Inflammatory macrophage treated with lipopolysaccharide for 1 hour (primary cell): ENCODE measurements at places on chromosomes 11 and 22.

DNA sequence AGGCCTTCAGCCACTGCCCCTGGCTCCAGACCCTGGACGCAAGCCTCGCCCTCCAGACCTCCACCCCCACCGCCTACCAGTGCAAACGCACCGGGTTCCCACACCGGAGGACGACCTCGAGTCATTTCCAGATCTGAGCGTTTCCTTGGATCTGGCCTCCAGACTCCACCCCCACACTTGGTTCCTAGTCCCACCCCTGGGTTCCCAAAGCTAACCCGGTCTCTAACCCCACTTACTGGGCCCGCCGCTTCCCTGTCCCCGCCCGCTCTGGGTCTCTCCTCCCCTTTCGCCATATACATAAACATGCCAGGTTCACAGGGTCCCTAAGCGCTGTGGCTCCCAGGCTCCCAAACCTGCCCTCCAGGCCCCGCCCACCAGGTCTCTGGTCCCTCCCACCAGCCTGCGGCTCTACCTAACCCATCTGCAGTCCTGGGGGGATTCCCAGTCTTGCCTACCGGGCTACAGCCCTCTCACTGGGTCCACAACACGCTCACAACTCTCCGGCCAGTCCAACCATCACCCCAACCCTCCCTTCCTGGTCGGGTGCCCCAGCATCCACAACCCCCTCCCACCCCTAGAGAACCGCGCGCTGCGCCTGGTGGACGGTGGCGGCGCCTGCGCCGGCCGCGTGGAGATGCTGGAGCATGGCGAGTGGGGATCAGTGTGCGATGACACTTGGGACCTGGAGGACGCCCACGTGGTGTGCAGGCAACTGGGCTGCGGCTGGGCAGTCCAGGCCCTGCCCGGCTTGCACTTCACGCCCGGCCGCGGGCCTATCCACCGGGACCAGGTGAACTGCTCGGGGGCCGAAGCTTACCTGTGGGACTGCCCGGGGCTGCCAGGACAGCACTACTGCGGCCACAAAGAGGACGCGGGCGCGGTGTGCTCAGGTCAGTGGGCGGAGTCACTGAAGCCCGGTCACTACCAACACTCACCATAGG, 36.7 kb downstream of the CD6 start:
- DNase-seq: no peak

- DNase-seq: no peak
Measured at GRCh38 chr11:11349106-11349825, 3.8 kb downstream of the CSNK2A3 start.

GRCh38 chr22:45603619-45604018, 68.0 kb upstream of the ATXN10 start:
- no peak for DNase-seq

GRCh38 chr11:86370922-86371594, 3.6 kb upstream of the CCDC81 start:
- DNase-seq: peak; percentile 12

GRCh38 chr11:17479284-17480214, 2.9 kb upstream of the ABCC8 start:
- DNase-seq: peak; percentile 9

DNA sequence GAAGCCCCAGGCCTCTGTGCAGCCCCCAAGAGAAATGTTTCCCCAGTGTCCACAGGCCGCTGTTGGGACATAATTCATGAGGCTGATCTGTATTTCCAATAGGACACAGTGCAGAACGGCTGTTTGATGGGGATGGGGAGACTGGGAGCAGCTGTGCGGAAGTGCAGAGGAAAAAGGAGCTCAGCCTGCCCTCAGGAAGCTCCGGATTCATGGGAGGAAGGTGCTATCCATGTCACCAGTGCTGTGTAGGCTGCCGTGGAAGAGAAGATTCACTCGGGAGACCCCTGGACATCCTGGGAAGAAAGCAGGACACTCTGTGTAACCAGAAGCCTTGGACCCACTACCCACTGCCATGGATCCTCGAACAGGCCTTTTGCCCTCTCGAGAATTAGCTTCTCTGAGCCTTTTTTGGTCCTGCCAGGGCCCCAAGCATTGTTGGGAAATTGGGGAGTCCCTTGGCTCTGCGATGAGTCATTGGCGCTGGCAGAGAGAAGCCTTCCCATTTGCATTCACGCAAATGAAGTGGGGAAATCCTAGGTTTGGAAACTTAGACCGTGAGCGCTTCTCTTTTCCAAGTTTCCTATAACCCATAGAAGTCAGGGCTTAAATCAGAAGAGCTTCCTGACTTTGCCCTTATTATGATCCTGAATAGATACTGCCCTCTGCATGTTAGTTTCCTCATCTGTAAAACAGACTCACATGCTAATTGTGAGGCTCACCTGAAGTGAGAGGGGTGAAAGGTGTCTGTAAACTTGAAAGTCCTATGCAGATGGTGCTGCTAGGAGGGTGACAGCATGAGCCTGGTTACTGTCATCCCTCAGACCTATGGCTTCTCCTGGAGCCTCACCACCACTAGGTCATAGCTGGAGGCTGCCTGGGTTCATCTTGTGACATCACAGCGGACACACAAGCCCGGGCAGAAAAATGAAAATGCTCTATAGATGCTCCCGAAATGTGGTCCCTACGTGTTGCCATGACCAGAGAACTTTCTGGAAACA, 229.2 kb upstream of the B3GAT1 start:
- peak; percentile 65 for DNase-seq

DNA sequence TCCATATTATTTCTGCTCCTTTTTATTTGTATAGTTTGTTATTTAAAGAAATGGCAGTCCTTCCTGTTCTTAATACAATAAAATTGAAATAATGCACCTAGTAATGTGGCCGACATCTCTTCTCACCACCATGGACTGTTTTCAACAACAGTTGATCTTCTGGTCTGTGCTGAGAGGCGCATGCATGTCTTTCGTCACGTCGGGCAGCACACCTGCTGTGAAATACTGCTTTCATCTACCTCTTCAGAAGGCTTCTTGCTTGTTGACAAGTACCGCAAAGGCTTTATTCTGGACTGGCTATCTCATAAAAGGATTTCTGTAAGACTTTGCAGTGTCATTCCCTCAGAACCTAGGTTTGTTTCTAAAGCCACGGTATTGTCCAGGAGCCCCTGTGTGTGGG, 13.9 kb upstream of the MYO18B start:
- no peak for DNase-seq

- DNase-seq: peak; percentile 66
Measured at GRCh38 chr22:39518144-39518786, 2.1 kb upstream of the ATF4 start.

- DNase-seq: no peak
Measured at GRCh38 chr22:33405194-33405593, 347.0 kb upstream of the SYN3 start.

DNA sequence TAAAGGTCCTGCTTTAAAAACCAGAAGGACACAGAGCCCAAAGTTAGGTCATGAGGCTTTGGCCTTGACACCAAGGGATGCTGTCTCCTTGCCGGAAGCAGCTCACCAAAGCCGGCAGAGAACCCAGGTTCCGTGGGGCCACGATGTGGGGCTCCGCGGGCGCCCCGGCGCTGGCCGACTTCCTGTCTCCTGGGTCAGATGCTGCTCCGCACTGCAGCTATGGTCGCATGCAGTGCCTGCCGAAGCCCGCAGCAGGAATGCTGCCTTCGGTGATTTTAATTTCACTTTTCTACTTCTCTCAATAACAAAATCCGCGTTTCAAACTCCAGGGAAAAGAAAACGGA, 454 bp upstream of the OTUB1 start:
- DNase-seq: no peak

DNA sequence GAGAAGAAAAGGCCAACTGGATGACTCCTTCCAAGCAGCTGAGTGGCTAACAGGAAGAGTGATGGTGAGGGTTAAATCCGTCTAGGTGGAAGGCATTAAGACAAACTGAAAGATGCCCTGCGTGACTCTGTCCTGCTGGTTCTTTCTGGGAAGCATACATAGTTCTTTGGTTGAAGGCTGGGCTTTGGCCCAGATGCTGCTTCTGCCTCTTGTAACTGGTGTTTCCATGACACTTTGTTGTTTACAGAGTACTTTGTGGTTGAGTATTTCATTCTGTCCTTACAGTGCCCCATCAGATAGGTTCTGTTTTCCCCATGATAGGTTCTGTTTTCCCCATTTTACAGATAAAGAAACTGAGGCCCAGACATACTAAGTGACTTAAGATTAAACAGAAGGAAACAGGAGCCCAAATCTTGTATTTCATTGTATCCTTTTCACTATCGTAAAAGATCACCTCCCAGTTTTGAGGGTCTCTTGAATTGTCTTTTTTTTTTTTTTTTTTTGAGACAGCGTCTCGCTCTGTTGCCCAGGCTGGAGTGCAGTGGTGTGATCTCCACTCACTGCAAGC, 124.3 kb upstream of the RASSF10 start:
- DNase-seq: no peak

DNA sequence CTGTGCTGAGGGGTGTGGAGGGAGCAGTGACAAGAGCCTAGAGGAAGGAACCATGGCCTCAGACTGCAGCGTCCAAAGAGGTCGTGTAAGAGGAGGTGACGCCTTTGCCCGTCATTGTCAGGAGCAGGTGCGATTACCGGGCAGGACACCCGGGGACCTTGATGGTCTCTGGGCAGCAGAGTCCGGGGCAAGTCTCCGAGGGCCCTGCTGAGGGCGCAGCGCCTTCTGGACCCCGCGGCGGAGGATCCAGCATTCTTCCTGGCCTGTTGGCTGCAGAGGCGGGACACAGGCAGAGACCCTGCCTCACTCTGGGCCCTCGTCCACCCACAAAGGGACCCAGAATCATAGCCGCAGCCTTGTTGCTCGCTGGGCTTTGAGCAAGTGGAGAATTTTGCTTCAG, 1168.8 kb downstream of the BRD1 start:
- DNase-seq: no peak

- no peak for DNase-seq
Measured at GRCh38 chr11:107648242-107648641, 57.3 kb downstream of the ELMOD1 start.

DNA sequence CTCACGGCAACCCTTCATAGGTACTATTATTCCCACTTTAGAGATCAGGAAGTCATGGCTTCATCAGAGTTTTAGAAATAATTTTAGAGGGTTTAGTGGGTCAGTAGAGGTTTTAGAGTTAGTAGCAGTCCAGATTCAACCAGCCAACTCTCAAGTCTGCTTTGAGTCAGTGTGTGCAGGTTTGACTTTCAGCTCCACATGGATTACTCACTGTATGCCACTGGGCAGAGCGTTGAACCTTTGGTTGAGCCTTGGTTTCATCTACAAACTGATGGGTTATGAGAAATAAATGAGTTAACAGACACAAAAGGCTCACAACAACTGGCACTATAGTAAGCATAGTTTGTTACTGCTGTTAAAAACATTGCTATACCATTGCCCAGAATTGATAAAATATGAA, 19.0 kb upstream of the TP53AIP1 start:
- no peak for DNase-seq

GRCh38 chr11:32630844-32631243, 47.2 kb downstream of the EIF3M start:
- no peak for DNase-seq

DNA sequence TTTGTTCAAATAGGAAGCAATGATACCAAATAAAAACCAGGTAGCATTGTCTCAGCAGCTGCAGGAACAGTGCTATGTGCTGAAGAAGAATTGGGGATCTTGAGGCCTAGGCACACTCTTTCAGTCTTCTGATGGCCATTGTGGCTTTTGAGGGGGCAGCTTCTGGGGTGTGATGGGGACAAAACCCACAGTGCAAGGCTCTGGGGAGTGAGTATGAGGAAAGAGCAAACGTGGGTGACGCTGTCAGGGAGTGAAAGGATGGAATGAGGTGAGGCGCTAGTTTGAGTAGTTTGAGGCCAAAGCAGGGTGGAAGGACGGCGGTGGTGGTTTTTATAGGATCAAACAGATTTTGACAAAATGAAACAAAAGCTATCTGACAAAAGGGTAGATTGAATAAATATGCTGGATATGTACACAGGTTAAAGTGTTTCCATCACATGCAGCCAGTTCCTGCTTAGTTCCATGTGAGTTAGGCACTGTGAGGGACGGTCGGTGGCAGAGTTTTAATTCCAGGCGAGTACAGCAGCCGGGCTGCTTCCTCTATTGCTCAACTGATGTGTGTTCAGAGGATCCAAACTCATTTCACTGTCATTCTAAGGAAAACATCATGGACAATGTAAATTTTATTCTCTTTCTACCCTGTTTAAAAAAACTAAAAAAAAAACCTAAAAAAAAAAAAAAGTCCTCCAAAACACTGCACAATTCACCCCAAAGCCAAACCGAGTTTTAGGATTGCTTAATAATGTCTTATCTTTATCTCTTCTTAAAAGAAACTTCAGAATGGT, 18.9 kb downstream of the ADAMTS15 start:
- no peak for DNase-seq
